Activated CD4-positive, alpha-beta T cell treated with anti-CD3 and anti-CD28 coated beads, Interleukin-2, amount 50 U/mL, for 24 hours (primary cell): ENCODE measurements at places on chromosomes 16 and 17.

DNA sequence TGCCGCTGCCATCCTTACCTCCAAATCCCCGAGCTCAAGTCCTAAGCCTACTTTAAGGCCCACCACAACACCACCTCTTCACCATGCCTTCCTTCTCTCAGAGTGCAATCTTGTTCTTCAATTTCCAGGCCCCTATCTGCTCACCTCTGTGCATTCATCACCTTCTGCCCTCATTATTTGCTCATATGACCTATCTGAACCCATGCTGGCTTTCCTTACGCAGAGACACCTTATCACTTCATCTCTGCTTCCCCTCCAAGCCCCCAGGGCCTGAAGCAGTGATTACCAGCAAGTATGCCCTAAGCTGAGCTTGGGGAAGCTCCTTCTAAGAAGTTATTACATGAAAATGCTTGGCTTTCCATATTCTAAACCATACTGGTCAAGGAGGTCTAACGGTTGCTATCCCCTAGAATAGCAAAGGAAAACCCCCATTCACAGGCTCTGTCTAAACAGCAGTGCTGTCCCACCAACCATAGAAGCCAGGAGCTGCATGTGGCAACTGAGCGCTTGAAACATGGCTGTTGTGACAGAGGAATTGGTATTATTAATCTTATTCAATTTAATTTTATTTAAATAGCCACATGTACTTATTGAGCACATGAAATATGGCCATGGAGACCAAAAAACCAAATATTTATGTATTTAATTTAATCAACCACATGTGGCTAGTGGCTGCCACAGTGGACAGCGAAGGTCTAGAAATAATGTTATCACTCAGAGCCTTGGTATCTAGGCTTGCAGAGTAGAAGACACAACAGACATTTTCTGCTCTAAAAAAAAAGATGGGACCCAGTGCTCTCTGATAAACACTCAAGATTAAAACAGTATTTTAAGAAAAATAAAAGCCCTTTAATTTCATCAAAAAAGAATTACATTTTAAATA, 13.9 kb downstream of the USP7 start:
- no peak for DNase-seq

DNA sequence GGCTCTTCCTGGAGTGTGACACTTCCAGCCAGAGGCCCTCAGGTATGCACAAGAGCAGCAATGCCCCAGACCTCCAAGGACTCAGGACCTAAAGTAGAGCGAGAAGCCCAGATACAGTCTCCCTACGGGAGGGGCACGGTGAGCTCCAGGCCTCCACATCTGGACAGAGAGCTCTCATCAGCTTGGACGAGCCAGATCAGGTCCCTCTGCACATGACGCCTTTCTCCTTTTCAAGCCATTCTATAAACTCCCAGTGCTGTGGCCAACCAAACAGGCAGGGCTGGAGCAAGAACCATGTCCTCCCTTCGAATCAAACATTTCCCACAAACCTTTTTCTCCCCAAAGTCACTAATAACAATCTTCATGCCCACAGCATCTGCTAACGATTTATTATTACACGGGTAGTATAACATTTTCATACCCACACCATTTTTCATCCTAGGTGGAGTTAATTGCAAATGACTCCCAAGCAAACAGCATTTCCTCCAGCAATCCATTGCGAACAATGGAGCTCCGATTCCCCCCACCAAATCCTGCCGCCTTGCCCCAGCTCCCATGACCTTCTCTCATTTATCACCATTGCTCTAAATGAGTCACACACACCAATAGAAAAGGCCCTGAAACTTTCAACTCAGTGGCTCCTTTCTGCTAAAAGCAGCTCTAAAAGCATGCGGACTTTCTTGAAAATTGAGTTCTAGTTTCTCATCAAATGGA, 24.2 kb upstream of the NLRP1 start:
- no peak for DNase-seq

GRCh38 chr17:1865252-1866037, 35.6 kb downstream of the RPA1 start:
- DNase-seq, result no peak

DNA sequence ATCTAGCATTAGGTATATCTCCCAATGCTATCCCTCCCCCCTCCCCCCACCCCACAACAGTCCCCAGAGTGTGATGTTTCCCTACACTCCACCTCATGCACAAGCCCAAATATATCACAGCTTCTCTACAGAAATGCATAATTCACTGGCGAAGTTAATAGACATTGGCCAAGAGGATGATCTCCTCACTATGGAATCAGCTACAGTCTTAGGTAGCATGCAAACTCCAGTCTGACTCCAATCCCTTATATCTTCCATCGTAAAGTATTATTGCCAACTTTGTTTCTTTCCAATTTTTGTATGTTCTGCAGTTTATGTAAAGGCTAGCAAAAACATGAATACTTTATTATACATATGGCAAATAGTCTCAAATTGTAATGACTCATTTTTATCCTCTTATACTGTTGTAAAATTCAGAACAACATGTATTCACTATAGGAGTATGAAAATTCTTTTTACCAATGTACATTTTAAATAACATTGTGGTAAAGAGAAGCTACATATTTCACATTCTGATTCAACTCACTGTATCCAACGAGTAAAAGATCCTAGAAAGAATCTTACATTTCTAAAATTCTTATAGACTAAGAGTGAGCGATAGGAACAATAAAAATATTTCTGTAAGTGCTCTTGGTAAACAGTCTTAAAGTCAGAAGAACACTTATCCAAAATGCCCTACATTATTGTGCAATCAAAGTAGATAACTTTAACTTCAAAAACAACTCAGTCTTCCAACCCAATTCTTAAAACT, 871 bp downstream of the ABCA8 start:
- no peak for DNase-seq

DNA sequence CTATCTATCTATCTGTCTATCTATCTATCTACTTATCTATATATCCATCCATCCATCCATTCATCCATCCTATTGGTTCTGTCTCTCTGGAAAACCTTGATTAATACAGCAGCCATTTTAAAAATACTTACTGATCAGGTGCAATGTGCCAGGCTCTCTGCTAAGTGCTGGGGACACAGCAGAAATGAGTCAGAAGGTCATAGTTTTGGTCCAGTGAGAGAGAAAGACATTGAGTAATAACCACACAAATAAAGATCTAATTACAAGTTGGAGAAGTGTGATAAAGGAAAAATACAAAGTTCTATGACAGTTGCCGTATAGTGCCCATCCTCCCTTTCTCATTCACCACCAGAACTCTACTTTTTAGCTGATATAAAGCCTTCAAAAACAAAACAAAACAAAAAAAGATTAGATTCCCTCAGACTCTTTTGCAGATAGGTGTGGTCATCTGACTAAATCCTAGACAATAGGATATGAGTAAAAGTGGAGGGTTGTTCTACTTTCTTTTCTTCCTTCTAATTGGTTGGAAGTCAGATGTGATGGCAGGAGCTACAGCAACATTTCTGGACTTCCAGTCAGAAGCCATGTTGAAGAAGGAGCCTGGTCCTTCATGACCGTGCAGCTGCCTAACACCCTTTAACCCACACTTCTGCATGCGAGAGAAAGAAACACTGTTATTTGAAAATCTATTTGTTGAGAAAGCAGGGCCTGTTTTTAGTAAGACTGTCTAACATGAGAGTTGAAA, 72.0 kb upstream of the TOX3 start:
- no peak for DNase-seq

DNA sequence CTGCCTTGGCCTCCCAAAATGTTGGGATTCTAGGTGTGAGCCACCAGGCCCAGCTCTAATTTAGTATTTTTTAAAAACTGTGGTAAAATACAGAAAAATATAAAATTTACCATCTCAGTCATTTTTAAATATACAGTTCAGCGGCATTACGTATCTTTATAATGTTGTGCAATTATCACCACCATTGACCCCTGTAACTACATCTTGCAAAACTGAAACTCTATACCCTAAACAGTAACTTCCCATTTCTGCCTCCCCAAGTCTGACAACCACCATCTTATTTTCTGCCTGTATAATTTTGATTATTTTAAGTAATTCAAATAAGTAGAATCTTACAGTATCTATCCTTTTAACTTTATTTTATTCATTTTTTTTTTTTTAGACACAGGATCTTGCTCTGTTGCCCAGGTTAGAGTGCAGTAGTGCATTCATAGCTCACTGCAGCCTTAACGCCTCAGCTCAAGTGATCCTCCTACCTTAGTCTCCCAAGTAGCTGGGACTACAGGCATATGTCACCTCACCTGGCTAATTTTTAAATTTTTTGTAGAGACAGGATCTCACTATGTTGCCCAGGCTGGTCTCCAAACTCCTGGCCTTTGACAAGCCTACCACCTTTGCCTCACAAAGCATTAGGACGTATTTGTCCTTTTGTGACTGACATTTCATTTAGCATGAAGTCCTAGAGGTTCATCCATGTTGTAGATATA, 10.9 kb upstream of the GGA2 start:
- DNase-seq, result no peak

DNA sequence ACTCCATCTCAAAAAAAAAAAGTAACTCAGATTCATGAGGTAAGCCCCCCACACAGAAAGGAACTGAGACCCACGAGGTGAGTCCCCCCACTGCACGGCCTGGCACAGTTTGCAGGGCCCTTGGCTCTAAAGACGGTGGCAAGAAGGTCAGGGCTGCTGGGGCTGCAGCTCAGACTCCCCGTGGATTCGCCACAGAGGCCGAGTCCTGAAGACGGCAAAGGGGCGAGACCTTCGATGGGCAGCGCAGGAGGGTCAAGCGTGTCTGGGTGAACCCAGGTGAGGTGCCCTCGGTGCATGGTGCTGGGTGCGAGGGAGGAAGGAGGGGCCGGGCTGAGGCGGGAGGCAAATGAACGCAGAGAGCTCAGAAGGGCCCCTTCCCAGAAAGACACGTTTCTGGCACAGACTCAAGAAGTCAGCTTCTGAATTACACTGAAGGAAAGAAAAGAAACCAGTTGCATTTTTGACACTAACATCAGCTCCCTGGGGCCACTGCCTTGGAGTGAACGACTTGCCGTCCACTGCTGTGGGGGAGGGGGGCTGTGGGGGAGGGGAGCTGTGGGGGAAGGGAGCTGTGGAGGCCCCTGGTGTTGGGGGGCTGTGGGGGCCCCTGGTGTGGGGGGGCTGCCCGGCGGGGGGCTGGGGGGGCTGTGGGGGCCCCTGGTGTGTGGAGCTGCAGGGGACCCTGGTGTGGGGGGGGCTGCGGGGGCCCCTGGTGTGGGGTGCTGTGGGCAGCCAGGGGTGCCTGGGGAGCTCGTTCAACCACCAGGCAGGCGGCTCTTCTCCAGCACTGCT, 69.8 kb upstream of the METRNL start:
- no peak for DNase-seq

GRCh38 chr17:29189355-29189754, 9.2 kb upstream of the MYO18A start:
- DNase-seq, result no peak

DNA sequence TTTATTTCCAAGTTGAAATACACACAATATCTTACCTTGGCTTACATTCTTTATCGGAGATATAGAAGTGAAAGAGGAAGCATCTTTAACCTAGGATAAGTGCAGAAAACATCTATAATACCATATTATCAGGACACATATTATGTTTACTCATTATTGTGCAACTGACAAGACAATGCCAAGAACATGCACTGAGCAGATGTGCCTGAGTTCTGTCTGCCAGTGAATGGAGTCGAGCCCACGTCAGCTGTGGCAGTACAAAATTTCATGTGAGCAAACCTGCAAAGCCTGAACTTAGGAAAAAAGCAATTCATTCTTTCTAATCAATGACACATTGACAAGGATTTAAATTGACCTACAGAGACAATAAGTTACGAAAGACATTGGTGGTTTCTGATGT, 154.4 kb downstream of the AXIN2 start:
- no peak for DNase-seq

DNA sequence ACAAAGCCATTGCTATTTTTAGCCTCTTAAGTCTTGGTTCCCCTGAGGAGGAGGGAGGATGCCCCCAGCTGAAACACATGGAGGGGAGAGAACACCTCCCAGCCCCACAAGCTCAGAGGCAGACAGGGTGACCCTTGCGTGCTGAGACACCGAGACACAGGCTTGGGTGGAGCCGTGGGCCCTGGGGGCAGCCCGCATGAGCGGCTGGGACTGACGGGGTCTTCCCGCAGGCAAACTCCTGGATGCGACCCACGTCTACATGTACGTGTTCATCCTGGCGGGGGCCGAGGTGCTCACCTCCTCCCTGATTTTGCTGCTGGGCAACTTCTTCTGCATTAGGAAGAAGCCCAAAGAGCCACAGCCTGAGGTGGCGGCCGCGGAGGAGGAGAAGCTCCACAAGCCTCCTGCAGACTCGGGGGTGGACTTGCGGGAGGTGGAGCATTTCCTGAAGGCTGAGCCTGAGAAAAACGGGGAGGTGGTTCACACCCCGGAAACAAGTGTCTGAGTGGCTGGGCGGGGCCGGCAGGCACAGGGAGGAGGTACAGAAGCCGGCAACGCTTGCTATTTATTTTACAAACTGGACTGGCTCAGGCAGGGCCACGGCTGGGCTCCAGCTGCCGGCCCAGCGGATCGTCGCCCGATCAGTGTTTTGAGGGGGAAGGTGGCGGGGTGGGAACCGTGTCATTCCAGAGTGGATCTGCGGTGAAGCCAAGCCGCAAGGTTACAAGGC, 9.8 kb downstream of the SLC16A3 start:
- no peak for DNase-seq

GRCh38 chr16:8962393-8963009, 1.2 kb downstream of the USP7 start:
- peak; percentile 21 for DNase-seq

DNA sequence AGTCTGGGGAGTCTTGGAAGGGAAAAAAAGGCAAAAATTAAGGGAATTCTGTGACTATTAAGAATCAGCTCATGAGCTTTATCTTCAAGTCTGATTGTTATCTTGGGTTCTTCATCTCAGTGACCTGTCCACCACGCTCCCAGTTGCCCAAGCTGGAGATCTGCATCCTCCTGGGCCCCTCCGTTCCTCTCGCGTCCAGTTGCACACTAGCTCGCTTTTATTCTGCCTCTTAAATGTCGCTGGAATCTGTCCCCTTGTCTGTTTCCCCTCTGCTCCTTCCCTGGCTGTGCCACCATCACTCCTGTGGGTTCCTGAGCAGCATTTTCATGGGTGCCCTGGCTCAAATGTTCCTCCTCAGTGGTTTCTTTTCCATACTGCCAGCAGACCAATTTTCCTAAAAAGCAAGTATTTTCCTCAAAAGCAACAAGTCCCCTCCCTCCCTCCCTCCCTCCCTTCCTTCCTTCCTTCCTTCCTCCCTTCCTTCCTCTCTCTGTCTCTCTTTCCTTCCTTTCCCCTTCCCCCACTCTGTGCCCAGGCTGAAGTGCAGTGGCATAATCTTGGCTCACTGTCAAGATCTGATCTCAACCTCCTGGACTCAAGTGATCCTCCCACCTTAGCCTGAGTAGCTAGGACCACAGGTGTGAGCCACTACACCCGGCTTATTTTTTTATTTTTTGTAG, 1.4 kb downstream of the ENDOV start:
- no peak for DNase-seq

GRCh38 chr16:28087675-28088300, 24.3 kb upstream of the GSG1L start:
- DNase-seq, result no peak

GRCh38 chr16:85133290-85133599, 21.0 kb upstream of the CIBAR2 start:
- no peak for DNase-seq

GRCh38 chr17:19461681-19462080, 50.6 kb downstream of the RNF112 start:
- no peak for DNase-seq

GRCh38 chr17:45835481-45835880, 9.2 kb upstream of the SPPL2C start:
- no peak for DNase-seq
